Ascending aorta (tissue), 2 donors: ENCODE measurements at places on chromosomes 4 and X. TPM values are rescaled to one million over a fixed set of nuclear protein-coding genes. Genes with fewer than 3 reads are reported as not detected.

NKX1-1 gene
- total RNA-seq = not detected

CYBB gene
- 19.7 TPM for total RNA-seq

DNA sequence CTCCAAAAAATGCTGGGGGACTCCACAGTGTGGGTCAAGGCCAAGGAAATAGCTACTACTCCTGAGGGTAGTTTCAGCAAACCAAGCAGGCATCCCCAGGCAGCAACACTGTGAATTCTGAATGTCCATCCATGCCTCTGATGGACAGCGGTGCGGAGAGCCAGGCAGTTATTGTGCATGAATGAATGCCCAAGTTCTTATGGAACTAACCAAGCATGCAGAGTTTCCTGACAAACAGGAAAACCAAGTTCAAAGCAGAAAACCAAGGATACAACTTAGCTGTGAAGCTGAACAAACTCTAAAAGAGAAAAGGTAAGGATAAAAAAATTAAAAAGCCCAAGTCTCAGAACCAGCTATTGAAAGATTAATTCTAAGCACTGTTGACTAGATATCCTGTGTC lies 642.6 kb upstream of the HS3ST1 start:
- DNase-seq = no peak

DNA sequence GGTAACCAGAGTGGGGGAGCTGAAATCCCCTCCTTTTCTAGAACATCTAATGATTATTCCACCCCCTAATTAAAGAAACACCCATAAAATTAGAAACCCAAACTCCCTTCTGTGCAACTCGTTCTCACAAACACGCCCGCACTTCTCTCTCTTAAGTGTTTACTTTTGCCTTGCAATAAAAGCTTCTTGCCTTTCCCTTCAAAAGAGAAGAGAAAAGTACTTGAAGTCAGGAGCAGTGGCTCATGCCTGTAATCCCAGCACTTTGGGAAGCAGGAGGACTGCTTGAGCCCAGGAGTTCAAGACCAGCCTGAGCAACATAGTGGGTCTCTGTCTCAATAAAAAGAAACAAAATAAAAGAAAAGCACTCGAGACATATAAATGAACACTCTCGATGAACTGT lies 3.6 kb upstream of the GPR173 start:
- no peak for DNase-seq

- no peak for DNase-seq
Observed at GRCh38 chrX:66601522-66601921, 37.4 kb downstream of the EDA2R start.

DNA sequence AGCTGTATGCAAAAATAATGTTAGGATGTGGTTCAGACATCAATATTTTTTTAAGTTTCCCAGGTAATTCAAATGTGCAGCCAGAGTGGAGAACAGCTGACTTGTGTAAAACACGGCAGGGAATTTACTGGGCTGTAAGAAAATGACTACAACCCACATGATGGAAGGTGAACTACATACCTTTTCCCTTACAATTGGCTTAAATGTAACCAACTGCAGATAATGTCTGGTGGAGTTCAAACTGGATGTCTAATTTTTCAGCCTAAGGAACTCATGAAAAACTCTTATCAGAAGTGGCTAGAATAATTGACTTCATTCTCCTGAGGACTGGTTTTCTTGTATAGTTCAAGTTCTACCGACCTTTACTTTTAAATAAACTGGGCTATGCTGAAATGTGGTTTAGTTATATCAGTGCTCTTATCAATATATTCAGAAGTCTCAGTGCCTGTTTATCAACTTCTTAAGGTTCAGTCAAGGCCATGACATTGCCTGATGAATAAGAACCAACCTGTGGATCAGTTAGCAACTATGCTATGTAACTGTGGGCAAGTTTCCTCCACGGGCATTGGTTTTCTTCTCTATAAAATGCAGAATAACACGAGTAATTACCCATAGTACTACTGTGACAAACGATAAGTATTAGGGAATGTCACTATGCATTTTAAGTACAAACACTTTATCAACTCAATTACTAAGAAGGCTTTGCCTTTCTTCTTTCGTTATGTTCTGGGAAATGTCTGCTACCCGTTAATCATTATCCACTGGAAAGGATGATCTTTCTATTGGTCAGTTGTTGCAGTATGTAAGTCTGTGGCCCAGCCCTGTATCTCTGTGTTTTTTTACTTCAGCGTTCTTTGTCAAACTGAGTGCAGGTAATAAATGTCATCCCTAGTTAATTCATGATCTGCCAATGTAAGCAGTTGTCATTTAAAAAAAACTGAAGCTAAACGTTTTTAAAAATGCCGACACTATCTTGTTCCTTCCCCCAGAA lies 181.6 kb downstream of the PCDH7 start:
- no peak for DNase-seq

DNA sequence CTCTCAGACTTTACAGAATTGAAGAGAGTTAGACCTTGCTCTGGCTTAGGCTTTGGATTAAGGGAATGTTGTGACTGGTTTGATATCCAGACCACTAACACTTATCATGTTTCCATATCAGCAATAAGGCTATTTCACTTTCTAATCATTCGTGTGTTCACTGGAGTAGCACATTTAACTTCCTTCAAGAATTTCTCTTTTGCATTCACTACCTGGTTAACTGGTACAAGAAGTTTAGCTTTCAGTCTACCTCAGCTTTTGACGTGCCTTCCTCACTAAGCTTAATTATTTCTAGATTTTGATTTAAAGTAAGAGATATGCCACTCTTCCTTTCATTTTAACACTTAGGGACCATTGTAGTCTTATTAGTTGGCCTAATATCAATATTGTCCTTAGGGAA lies 62.6 kb downstream of the CASP6 start:
- no peak for DNase-seq
